ENCODE measurements at places on chromosomes 2 and 18.

GRCh38 chr18:7839548-7839947, 272.4 kb downstream of the PTPRM start:
- no peak for DNase-seq

DNA sequence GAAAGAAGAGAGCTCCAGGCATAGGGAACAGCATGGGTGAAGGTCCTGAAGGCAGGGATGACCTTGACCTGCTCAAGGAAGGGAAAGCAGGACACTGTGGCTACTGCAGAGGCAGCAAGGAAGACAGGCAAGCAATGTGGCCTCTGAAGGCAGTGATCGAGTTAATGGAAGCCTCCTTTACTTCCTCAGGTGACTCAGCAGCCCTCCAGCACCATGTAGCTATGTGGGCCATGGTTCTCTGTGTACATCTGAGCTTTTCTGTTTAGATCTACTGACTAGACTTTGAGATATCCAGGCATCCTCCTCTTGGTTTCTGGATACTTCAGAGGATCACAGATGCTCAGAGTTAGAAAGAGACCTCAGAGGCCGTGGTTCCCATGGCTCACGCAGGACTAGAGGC, 107.3 kb upstream of the PID1 start:
- no peak for DNase-seq

DNA sequence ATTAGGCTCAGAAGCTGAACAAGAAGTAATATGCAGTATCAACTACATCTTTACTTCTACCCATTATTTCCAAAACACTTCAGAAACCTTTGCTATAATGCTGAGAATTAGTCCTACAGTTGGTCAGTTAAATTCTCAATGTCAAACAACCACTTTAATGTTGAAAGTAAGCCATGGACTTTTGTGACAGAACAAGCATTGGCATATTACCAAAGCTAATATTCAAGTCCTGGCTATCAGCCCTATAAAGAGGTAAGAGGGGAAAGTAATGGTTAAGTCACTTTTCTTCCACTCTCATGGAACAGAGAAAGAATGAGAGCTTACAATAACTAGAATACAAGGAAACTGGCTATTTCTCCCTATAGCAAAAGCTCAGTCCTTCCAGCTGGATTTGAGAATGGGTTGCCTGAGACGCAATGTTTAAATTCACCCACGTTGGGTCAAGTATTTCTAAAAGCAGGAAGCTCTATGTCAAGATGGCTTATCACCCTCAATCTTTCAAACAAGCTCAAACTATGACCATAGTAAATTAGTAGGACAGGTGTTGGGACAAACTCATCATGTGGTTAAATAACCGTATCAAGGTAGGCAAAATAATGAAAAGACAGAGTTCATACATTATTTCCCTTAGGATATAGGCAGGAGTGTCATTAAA, 31.4 kb upstream of the MFSD6 start:
- DNase-seq: no peak

DNA sequence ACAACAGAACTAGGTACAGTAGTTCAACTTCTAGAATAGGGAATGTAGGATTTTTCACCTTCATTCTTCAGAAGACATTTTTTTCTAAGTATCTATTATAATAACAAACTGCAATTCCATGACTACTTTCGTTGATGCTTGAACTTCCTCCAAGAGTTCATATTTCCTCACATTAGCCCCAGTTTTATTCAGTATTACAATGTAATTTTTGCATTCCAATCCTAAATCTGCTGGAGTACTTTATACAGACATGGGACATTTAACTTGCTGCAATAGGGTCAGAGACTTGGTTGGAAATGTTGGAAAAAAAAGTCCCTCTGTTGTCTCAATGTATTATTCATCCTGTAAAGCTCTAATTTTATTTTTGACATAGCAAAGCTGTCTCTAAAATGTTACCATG, 19.6 kb upstream of the FTCDNL1 start:
- no peak for DNase-seq

DNA sequence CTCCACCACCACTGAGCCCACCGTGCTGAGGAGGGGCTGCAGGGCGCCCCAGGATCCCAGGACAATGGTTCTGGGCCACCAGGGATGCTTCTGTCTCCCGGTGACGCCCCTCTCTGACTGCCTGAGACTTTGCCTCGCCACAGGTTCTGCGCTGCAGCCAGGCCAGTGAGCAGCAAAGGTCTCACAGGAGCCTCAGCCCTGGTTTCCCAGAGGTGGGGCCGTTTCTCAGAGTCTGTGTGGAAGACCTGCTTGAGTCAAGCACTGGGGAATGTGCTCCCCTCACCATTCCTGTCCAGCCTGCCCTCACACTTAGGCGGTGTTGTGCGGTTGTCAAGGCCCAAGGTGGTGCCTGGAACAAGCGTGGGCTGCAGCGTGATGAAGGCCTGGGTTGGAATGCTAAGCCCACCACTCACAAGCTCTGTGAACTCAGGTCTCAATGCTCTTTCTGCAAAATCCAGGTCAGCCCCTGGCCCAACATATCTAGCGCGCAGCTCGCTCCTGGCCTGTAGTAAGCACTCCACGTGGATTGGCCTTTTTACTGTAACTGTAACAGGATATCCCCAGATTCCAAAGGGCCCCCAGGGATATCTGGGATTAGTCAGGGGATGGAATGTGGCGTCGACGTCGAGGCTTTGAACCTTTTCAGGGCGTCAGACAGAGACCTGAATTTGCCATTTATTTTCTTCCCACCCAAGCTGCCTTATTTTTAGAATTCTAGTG, 47.6 kb downstream of the PLB1 start:
- DNase-seq: no peak

GRCh38 chr18:59502274-59503175, 143.5 kb upstream of the LMAN1 start:
- DNase-seq: no peak

GRCh38 chr2:176076796-176077195, 7.0 kb downstream of the EVX2 start:
- no peak for DNase-seq

DNA sequence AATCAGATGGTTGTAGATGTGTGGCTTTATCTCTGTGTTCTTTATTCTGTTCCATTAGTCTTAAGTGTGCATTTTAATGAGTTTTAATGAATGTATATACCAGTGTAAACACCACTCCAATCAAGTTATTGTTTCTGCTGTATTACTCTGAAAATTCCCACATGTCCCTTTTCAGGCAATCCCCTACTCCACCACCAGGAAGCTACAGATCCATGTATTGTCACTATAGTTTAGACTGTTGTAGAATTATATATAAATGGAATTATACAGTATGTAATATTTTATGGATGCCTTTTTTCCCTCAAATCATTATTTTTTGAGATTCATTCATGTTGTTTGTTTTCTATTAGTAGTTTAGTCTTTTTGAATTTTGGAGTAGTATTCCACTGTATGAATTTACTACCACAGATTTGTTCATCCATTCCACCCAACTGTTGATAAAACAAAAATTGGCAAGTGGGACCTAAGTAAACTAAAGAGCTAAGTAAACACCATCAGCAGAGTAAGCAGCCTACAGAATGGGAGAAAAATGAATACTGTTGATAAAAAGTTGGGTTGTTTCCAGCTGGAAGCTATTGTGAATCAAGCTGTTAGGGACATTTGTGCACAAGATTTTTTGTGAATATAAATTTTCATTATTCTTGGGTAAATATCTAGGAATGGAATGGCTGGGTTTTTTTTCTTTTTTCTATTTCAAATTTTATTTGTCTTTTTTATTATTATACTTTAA, 262.0 kb downstream of the CAMKMT start:
- no peak for DNase-seq

DNA sequence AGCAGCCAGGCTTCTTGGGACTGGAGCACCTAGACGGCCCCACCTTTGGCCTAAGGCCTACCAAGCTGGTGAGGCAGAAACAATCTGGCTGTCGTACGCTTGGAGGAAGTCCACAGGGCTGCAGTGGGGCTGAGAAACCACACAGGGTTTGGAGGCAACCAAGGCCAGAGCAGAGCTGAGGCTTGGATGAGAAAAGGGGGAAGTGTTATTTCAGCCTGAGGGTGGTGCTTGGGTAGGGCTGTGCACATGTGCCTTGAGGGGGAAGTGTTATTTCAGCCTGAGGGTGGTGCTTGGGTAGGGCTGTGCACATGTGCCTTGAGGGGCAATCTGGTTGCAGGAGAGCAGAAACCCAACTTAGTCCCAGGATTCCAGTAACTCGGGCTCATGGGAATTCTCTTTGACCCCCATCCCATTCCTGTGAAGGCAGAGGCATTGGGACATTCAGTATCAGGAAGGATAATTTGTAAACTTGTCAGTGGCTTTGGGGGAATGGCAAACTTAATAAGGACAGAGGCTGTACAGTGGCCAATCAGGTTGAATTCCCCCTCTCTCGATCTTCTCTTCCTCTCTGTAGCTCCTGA, 971 bp upstream of the FBXO41 start:
- DNase-seq: no peak

GRCh38 chr2:167181134-167181533, 292.9 kb downstream of the XIRP2 start:
- no peak for DNase-seq

DNA sequence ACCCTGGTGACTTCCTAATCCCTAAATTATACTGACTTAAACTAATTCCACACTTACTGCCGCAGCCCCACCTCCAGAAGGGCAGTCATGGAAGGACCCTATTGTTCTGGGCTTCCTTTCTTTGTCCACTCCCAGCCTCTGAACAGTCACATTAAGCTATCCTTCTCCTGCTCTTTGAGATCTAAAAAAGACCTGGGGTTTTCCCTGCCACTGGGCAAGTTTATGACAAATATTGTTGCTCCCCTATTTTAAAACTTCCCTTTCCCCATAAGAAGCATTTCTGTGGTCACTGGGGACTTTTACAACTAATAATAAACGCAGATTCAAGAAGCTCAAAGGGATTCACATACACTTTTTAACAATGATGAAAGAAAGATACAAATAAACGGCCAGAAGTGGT, 47.2 kb upstream of the XPO1 start:
- no peak for DNase-seq

DNA sequence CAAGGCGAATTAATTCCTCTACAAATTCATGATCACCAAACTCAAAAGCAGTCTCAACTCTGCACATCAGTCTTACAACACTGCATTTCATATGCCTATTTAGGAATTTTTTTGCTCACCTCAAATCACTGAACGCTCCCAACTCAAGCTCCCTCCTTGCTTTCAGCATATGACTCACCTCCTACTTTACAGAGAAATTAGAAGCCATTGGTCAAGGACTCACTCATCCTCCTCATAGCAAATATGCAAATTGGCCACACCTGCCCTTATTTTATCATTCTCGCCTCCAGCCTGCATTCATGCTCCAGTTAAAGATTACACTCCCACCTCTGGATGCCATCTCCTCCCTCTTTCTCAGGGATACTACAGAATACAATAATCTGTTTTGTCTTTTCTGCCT, 148.8 kb downstream of the MBD2 start:
- DNase-seq: no peak

DNA sequence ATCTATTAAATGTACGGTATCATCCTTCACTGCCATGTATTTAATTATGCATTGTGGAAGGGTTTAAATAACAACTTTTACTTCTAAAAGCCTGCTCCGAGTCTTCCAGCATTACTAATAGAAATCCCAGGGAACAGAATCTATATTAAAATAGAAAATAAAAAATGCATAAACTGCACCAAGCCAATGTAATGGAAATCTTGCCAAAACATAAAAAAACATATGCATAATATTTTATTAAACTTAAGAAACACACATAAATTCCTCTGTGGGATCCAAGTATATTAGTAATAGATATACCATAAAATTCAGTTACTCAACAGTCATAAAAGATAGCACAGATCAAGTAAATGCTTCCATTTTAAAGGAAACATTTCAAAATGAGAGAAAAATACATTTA, 175.6 kb downstream of the TDRD15 start:
- no peak for DNase-seq

DNA sequence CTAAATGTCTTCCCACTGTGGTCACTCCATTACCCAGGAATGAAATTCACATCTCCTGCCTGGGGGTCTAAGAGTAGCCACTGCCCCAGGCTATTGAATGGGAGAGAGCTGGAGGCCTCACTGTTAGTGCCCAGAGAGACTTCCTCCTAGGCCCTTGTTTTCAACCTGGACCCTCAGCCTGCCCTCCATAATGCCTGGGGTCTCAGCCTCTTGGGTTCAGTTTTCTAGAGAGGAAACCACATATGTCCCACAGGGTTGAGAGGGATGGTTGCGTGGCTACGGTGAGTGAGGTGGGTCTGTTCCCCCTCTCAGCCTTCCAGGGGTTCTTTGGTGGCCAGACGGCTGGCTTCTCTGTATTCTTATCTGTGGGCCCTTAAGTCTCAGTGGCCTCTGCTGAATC, 43.4 kb downstream of the SPATS2L start:
- DNase-seq: no peak
